T-helper 9 cell (primary cell): ENCODE measurements at places on chromosomes 11 and 22.

DNA sequence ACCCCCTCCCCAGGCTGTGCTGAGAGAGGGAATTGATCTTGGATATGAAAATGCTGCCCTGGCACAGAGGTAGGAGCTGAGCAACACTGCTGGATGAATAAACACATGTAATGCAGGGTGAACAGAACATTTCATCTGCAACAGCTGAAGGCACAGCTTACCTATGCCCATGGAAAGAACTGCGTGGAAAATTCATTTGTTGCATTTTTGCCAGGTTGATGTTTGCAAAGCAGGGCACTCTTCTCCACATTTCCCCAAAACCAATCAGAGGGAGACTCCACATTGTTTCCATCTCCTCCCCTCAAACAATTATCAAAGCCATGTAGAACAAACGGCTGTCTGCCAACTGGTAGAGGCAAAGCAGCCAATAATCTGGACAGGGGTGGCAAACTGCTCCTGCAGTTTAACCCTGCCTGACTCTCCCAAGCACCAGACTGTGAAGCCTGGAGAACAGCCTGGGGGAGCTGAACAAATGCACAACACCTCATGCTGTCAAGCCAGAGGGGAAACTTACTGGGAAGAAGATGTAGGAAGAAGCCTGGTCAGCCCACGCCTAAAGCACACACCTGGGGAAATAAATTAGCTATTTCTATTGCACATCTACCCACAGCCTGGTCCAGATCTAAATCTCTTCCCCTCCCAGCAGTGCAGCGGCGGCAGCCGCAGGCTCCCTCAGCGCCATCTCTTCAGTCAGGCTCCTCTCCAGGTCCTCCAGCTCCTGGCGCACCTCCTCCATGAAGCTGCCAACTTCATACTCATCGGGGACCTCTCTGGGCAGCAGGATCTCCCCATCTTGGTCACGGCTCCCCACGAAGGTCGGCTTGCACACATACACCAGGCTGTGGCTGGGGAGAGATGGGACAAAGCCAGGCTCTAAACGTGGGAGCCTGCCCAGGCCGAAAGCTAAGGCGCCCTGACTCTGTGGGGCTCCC, 44.3 kb downstream of the DKK3 start:
- DNase-seq, result no peak

DNA sequence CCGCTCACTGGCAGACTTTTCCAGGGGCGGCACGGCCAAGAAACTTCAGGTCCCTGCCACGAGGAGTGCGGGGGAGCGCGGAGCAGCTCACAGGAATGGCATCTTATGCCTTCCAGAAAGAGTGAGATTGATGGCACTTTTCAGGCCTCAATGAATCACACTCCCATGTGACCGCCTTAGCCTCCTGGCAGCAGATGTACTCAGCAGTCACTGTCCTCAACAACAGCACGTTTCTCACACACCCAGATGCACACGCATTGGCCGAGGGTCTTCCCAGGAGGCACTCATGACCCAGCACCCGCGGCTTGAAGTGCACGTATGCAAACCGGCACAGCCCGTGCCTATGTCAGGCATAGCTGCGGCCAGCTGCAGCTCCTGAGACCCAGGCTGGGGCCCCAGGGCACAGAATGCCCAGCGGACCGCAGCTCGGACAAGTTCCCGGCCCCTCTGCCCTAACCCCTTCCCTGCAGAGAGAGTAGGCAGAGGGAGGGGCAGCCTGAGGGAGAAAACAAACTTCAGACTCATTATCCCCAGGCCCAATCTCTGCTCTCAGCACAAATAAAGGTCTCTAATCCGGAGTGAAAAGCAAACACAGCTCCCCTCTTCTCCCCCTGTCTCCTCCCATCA, 48.3 kb downstream of the RPUSD4 start:
- no peak for DNase-seq

GRCh38 chr22:23060612-23061400, 9.5 kb upstream of the GNAZ start:
- DNase-seq, result no peak

DNA sequence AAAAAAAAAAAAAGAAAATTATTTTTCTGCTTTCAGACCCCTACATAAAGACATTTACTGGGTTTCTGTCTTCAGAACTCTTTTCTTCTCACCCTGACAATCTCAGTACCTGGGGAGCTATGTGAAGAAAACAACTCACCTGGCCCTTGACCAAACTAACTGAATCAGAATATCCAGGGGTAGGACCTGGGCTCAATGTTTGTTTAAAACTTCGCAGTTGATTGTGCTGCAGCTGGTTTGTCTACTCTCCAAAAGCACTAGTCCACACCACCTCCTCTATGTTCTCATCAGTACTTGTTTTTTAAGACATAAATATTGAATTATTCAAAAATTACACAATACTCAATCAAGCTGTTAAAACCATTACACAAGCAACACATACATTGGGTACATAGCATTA, 34.8 kb downstream of the EIF3F start:
- no peak for DNase-seq

DNA sequence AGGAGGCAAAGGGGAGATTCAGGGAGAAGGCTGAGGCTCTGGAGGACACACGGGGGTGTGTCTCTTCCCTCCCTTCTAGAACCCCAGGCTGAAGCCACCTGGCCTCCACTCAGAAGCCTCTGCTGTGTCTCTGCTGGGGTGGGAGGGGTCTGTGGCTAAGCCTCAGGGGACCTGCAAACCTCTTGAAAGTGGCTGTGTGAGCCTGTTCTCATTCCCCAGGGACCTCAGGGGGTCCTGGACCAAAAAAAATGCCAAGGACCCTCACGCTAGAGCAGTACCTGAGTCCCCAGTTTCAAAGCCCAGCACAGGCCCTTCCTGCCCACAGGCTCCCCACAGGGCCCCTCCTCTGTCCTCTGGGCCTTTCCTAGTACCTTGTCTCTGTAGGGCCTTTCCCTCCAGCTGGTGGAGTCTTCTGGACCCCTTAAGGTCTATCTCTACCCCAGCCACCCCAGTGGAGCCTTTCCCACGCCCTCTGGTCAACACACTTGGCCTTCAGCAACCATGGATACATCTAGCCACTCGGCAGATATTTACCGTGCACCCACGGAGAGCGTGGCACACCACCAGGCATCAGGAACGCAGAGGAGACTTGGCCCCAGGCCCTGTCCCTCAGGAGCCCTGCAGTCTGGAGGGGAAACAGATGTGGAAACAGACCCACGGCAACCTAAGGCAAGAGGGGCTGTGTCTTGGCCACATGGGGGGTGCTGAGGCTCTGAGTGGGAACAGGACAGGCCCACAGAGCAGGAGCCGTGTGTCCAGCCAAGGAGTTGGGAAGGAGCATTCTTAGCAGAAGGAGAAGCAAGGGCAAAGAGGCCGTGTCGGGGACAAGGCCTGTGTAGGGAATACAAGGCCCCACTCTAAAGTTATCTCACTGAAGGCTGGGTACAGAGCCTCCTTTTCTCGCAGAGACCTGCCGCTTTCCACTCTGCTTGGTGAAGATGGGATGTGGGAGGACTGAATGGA, 18.5 kb downstream of the PLA2G6 start:
- DNase-seq, result no peak

- peak; percentile 18 for DNase-seq
Measured at GRCh38 chr11:18650859-18651557, 16.9 kb upstream of the SPTY2D1 start.

- no peak for DNase-seq
Measured at GRCh38 chr11:33622186-33622585, 78.4 kb downstream of the C11orf91 start.

GRCh38 chr22:50601669-50602337, 1.2 kb downstream of the MAPK8IP2 start:
- DNase-seq, result no peak

DNA sequence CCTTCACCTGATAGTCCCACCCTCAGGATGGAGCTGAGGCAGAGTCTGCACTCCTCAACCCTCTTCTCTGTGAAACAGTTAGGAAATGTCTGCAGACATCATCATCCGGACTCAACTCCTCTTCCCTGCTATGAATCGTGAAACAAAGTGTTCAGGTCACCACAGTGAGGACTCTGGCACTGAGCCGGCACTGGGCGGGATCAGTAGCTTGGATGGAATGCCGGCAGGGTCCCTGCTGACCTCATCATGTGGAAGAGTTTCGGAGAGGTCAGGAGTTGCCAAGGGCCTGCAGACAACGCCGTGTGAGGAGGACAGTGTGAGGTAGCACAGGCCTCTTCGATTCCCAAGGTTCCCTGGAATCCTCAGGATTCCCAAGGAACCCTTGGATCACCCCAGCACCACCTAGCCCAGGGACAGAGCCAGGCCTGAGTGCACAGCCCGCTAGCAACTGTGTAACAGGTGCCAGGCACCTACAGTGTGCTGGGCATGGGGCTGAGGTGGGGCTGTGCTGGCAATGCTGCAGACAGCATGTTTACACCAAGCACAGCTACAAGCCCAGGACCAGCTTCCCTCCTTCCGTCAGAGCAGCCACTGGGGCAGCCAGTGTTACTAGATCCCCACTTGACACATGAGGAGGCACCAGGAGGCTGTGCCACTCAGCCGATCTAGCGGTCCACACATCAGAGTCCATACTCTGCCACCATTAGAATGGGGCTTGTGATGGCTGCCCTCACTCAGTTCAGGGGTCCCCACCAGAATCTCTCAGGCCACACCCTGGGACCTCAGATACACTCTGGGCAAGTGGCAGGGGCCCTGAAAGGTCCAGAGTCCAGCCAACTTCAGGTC, 693 bp upstream of the LINC01488 start:
- no peak for DNase-seq

DNA sequence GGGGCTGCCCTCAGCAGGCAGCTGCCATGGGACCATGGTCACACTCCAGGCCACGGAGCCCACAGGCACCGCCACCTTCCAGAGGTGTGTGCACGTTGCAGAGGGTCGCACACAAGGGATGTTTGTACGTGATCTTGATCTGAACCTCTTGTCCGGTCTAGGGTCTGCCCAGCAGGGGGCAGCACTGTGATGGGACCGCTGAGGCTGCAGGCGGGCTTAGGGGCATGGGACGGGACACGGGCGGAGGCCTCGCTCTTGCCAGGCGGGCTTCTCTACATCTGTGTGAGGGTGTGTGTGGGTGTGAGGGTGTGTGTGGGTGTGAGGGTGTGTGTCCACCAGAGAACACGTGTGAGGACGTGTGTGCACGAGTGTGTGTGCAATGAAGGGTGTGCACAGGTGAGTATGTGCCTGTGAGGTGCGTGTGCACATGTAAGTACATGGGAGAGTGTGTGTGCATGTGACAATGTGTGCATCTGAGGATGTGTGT, 52.4 kb downstream of the CACNA1I start:
- DNase-seq, result peak; percentile 73

DNA sequence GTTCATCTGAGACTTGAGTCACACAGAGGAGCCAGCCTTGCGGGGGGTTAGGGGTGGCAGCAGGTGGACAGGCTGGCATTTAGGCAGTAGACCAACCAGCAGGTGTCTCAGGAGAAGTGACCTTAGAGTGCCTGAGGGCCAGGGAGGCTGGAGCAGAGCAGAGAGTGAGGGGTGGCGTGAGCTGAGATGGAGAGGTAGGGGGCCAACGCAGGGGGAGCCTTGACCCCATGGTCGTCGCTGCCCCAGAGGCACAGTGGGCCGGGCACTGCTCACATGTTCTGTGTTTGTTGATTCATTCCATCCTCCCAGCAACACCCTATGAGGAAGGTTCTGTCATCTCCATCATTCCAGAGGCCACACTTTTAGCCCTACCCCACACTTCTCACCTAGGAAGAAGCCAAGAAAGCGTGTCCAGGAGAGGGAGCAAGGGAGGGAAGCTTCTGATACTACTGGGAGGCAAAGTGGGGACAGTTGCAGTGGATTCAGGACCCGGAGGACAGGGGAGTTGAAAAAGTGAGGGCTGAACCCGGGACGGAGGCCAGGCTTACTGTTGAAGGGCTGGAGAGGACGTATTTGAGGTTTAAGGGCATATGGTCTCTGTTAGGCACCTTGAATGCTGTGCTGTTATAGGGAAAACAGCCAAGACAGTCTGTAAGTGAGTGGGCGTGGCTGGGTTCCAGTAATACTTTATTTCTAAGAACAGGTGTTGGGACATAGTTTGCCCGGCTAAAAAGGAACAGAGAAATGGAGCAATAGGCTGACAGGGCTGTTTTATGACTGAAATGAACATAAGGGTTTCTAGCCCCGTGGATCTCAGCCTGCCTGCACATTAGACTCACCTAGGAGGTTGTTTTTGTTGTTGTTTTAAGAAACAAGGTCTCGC, 7.3 kb downstream of the SART1 start:
- DNase-seq, result no peak

DNA sequence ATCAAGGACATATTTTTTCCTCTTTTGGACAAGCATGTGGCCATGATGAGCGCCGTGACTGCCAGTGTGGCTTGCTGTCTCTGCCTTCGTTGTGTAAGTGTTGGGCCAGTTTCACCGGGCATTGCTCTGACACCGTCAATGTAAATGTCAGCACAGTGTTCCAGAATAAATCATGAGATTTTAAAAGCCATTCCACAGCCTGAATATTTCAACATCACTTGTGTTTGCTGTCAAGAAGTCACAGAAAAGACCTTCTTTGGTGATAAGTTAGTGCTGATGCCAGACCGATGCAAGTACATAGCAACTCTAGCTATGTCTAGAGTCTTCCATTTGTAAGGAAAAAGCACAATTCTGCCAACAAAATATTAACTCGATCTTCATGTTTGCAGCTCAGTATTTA, 467.8 kb downstream of the TBC1D22A start:
- DNase-seq, result no peak

DNA sequence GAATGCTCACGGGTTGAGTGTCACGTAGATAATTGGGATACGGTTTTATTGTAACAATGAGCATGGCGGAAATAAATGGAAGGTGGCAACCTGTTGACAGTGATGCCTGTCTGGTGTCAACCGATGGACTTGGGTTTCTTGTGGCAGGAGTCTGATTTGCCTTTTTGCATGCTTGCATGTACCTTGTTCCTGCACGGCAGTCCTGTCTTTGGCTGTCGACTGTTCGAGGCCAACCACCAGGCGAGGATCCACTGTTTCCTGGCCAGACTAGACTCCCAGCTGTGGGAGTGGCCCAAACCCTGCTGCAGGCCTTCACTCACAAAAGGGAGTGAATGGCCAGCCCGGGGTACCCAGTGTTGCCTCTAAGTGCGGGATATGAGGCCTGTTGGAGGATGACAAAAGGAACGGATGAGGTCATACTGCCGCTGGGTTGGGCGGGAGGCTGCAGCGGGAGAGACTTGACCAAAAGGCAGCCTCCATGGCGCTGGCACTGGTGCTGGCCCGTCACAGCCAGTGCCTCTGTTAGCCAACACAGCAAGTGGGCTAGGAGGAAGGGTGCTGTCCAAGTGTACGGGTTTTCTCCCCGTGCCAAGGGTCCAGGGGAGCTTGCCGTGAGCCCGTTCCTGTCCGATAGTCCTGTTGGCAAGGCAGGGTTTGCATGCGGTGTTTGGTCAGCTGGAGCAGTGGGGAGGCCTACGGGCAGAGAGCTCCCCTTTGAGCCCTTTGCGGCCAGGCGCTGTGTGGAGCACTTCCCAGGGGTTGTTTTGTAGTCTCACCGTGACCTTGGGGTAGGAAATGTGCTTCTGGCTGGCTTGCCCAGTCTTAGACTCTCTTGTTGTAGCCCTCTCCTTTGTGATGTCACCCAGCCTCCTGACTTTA, 974 bp downstream of the DGCR8 start:
- DNase-seq, result no peak

GRCh38 chr11:55697817-55698216, 35.8 kb downstream of the OR4C6 start:
- DNase-seq, result no peak

DNA sequence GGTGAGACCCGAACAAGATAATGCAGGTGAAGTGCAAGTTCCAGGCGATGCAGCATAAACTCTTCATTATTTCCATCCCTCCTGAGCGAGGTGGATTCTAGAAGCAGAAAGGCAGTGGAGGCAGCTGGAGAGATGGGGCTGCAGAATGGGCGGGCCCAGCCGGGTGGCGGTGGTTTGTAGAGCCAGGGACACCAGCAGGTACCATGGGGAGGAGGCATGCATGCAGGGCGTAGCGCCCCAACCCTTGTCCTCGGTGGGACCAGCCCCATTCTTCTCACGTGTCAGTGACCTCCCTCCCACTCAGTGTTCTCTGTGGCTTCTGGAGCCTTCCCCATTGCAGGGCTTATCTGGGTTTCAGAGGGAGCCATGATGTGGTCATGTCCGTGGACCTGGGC, 38.0 kb downstream of the MPPED1 start:
- DNase-seq, result no peak
